Pericardium fibroblast (primary cell): ENCODE measurements at places on chromosomes 4 and X. TPM values are rescaled to one million over a fixed set of nuclear protein-coding genes. Genes with fewer than 3 reads are reported as not detected.

The HMGB3 gene
- total RNA-seq: 9.5 and 18.3 TPM in 2 replicates

The DCAF4L1 gene
- not detected in 2 replicates for total RNA-seq

The TEX13A gene
- not detected in 2 replicates for total RNA-seq

The RAP2C gene
- 13.9 and 20.1 TPM in 2 replicates for total RNA-seq

The RTL9 gene
- total RNA-seq: 0.51 and 2.8 TPM in 2 replicates

The GAGE12E gene
- not detected in 2 replicates for total RNA-seq

The CT45A1 gene
- total RNA-seq: not detected in 2 replicates

The ERCC6L gene
- 0.09 TPM in 1 of 2 replicates, not detected in the other for total RNA-seq

The MAGEB17 gene
- not detected in 2 replicates for total RNA-seq

The CENPVL2 gene
- not detected in 2 replicates for total RNA-seq

The S100P gene
- total RNA-seq: not detected in 2 replicates
